ENCODE measurements at places on chromosomes 7 and 10. TPM values are rescaled to one million over a fixed set of nuclear protein-coding genes. Genes with fewer than 3 reads are reported as not detected.

TRIM74 gene
- total RNA-seq: not detected

PCBD1 gene
- 71.6 TPM for total RNA-seq

RPP38 gene
- 17.1 TPM for total RNA-seq

IPMK gene
- total RNA-seq: 10.7 TPM

NPC1L1 gene
- total RNA-seq: not detected

NUTM2A gene
- total RNA-seq: not detected

FASTK gene
- total RNA-seq: 66.5 TPM

TMEM106B gene
- total RNA-seq: 58.1 TPM

ADCK2 gene
- total RNA-seq: 16.8 TPM

ZNF239 gene
- 2.2 TPM for total RNA-seq

SLC29A4 gene
- 1.4 TPM for total RNA-seq

DENND2A gene
- total RNA-seq: 26.9 TPM

FAM24B gene
- 5.9 TPM for total RNA-seq

PDE6C gene
- not detected for total RNA-seq

POT1 gene
- total RNA-seq: 62.1 TPM

KNDC1 gene
- total RNA-seq: not detected

HSPA12A gene
- 3.1 TPM for total RNA-seq

KCNH2 gene
- total RNA-seq: not detected

AFAP1L2 gene
- total RNA-seq: 1.7 TPM

KCNIP2 gene
- 0.12 TPM for total RNA-seq

ZNF365 gene
- total RNA-seq: 4.8 TPM

REEP3 gene
- total RNA-seq: 57.6 TPM

TLX1 gene
- total RNA-seq: not detected

BEND7 gene
- 0.10 TPM for total RNA-seq

AQP1 gene
- 70.4 TPM for total RNA-seq

KLF14 gene
- total RNA-seq: under 0.01 TPM

TASOR2 gene
- total RNA-seq: 71.9 TPM

BAMBI gene
- 39.1 TPM for total RNA-seq

FAS gene
- total RNA-seq: 24.9 TPM

STK31 gene
- not detected for total RNA-seq

IDE gene
- total RNA-seq: 13.9 TPM

TUBAL3 gene
- total RNA-seq: 1.4 TPM

ADK gene
- 64.6 TPM for total RNA-seq

OR2A12 gene
- total RNA-seq: not detected

CLDN15 gene
- total RNA-seq: 0.49 TPM

TSPAN33 gene
- 2.1 TPM for total RNA-seq

SEC61A2 gene
- 13.0 TPM for total RNA-seq

PHYHIPL gene
- not detected for total RNA-seq

TMEM229A gene
- total RNA-seq: not detected

CYP2C9 gene
- total RNA-seq: 0.29 TPM

DNAJB6 gene
- total RNA-seq: 97.4 TPM

TAS2R41 gene
- total RNA-seq: not detected

OPN4 gene
- not detected for total RNA-seq

KEL gene
- total RNA-seq: not detected

FAM3C gene
- total RNA-seq: 51.1 TPM

ITGB1 gene
- total RNA-seq: 2,059 TPM

ST7 gene
- 25.3 TPM for total RNA-seq
